MCF 10A (cell line): ENCODE measurements at places on chromosomes 5 and 9. TPM values are rescaled to one million over a fixed set of nuclear protein-coding genes. Genes with fewer than 3 reads are reported as not detected.
A peak's percentile ranks its signal among the peaks of the same experiment; 100 is the strongest.

Gene ALDH7A1
- 46.8 and 89.1 TPM in 2 replicates for total RNA-seq

DNA sequence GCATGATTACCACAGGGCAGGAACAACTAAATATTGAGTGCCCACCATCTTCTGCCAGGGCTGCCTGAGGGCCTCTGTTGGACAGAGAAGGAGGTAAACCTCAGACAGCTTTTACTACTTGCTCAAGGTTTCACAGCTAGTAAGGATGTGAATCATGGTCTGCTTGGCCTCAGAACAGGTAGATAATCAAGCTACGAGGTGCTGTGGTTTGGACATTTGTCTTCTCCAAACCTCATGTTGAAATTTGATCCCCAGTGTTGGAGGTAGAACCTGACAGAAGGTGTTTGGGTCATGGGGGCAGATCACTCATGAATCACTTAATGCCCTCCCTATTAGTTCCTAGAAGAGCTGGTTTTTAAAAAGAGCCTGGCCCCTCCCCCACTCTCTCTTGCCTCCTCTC lies 541.2 kb upstream of the TRPC7 start:
- peaks cover 35% of the 10 kb centered on the region for H3K27me3 ChIP-seq
- no peaks in the 10 kb centered on the region for H3K36me3 ChIP-seq
- DNase-seq: peak; percentile 18
- no peak overlapping the region for H3K27ac ChIP-seq
- no peaks in the 10 kb centered on the region for H3K4me1 ChIP-seq

Gene SOWAHA
- not detected in 2 replicates for total RNA-seq

Gene CMYA5
- 0.37 and 0.61 TPM in 2 replicates for total RNA-seq

DNA sequence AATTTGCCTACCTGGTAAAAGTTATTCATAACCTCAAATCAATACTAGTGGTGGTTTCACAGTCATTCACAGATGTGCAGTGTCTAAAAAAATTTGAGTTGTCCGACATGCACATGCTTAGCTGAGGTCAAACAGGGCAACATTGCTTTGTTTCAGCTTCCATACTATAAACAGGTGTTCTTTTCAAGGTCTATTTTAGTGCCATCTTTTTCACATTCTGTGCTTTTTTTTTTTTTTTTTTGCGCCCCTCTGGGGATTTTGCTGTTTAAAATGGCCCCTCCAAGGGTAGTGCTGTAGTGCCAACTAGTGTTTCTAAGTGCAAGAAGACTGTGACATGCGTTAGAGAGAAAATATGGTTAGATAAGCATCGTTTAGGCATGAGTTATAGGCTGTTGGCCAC lies 14.5 kb downstream of the PHAX start:
- H3K4me1 ChIP-seq: no peaks in the 10 kb centered on the region
- no peak overlapping the region for H3K4me3 ChIP-seq
- no peaks in the 10 kb centered on the region for H3K27me3 ChIP-seq
- peaks cover 84% of the 10 kb centered on the region for H3K36me3 ChIP-seq

DNA sequence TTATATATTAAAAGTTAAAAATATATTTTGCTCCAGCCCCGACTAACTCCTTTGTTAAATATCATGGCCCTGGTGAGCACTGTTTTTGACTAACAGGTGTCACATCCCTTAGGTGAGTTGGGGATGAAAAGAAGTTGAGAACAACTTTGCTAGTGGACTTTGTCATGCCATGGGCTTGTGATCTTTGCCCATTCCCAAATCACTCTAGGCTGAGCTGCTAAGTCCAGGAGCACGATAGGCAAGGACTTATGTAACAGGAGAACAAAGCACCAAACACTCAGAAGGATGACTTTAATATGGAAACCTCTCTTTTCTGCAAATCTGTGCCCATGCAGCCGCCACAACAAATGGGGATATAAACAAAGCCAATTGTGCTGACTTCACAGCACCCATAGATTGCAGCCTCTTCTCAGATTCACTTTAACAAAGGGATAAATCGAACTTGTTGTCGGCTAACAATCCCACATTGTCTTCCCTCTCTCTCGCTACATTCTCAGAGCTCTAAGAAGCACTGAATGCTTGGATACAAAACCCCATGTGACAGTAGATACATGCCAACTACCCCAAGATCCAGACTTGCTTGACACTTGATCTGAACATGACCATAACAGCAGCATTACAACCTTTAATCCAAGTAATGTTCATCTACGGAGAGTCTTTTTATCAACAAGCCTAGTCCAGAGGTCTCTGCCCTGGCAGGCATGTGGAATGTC lies 86.8 kb upstream of the CD180 start:
- no peaks in the 10 kb centered on the region for H3K27me3 ChIP-seq
- no peak overlapping the region for H3K4me3 ChIP-seq
- H3K4me1 ChIP-seq: peaks cover 21% of the 10 kb centered on the region
